ENCODE measurements at places on chromosomes 4 and X.

GRCh38 chrX:96435378-96436035, 249.1 kb upstream of the DIAPH2 start:
- H3K4me1 ChIP-seq, result no peaks in the 10 kb centered on the region
- no peaks in the 10 kb centered on the region for H3K36me3 ChIP-seq
- no peak overlapping the region for H3K4me3 ChIP-seq
- no peak overlapping the region for H3K27ac ChIP-seq
- no peak for DNase-seq

DNA sequence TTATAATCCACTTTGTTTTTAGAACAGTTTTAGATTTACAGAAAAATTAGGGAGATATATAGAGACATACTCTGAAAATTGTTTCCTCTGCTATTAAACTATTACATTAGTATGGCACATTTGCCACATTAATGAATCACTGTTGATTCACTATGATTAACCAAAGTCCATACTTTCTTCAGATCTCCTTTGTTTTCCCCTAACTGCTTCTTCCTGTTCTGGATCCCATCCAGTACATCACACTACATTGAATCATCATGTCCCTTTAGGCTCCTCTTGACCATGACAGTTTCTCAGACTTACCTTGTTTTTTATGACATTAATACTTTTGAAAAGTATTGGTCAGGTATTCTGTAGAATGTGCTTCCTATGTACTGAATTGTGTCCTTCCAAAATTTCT, 109.2 kb upstream of the EDNRA start:
- no peak for DNase-seq
- H3K4me3 ChIP-seq, result no peak overlapping the region
- H3K27ac ChIP-seq, result no peak overlapping the region
- H3K36me3 ChIP-seq, result no peaks in the 10 kb centered on the region
- H3K4me1 ChIP-seq, result no peaks in the 10 kb centered on the region

- no peak overlapping the region for H3K27ac ChIP-seq
- no peak overlapping the region for H3K4me3 ChIP-seq
- H3K27me3 ChIP-seq, result no peaks in the 10 kb centered on the region
- H3K4me1 ChIP-seq, result no peaks in the 10 kb centered on the region
- no peaks in the 10 kb centered on the region for H3K36me3 ChIP-seq
Measured at GRCh38 chrX:119753639-119754257, 4.6 kb upstream of the SOWAHD start.

- H3K4me3 ChIP-seq, result no peak overlapping the region
- no peak for DNase-seq
- peaks cover 18% of the 10 kb centered on the region for H3K4me1 ChIP-seq
- H3K27ac ChIP-seq, result no peak overlapping the region
- no peaks in the 10 kb centered on the region for H3K36me3 ChIP-seq
Measured at GRCh38 chr4:150321113-150321512, 242.9 kb downstream of the DCLK2 start.

DNA sequence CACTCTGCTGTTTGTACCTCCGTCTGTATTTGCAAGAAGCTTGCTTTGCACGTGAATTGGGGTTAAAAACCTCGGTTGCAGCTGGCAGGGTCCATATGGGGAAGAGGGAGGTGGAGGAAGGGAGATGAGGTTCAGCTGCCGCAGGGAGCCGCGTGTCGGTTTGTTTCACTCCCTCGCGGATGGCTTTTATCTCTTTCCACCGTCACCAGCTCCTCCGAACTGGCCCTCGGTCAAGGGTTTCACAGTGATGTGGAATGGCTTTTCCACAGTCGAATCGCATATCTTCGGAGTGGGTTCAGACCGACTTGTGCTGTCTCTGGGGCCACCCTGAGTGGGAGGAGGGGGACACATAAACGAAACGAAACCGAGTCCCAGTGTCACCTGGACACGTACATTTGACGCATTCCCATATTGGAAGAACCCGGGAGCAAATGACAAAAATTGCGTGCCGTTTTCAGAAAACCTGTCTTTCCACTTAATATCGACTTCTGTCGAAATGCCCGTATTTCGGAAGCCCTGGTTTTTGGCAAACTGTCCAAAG, 929 bp downstream of the ZBTB33 start:
- peaks cover 8% of the 10 kb centered on the region for H3K36me3 ChIP-seq

GRCh38 chr4:82782626-82783345, 15.8 kb downstream of the SCD5 start:
- no peak overlapping the region for H3K27ac ChIP-seq
- peaks cover 40% of the 10 kb centered on the region for H3K4me1 ChIP-seq
- no peak overlapping the region for H3K4me3 ChIP-seq
- DNase-seq, result no peak

All from A673 (cell line).